Motor neuron (in vitro differentiated cells): ENCODE measurements at places on chromosomes 5 and 9. TPM values are rescaled to one million over a fixed set of nuclear protein-coding genes. Genes with fewer than 3 reads are reported as not detected.

GRCh38 chr5:145544401-145544800 lies 290.7 kb downstream of the PRELID2 start:
- no peak for ATAC-seq

DNA sequence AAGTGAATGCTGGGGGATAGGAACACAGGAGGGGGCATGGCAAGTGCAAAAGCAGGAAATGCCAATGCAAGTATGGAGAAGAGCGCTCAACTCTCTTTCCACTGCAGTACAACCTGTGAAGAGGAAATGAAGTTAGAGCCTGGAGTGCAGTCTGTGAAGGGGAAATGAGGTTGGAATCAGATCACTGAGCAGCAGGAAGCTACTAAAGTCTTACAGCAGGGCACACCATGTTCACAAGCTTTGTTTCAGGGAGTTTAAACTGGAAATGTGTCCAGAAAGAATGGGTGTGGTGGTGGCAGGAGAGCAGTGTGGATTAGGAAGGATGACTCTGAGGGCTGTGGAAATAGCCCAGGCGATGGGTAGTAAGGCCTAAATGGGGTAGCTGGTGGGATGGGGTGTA lies 15.4 kb downstream of the ARHGEF37 start:
- ATAC-seq = no peak

DNA sequence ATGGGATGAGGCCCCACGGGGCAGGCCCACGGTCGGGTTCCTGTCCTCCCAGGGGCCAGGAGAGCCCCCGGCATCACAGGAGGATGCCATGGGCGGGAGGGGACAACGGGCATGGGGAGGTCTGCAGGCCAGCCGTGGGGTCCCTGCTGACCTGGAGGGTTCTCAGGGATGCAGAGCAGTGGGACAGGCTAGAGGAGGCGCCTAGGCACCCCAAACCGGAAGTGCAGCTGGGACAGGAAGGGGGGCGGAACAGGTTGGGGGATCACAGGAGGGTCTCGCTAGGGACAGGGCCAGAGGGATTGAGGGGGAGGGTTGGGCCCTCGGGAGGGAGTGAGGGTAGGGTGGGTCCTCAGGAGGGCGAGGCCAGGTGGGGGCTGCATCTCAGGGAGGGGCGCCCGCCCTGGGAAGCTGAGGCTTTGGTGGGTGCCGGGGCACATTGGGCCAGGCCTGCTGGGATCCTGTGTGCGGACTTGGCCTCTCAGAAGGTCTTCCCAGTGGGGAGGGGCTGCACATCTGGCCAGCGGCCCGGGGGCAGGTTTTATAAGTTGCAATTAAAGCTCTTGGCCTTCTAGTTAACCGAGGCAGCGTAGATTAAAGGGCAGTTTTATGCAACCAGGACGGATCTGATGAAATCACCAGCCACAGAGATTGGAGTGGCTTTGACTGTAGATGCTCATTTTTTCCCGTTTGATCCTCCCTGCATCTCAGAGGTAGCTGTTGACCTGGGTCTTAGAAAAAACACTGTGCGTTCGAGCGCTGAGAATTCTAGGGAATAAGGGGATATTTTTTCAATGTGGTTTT lies 20.1 kb downstream of the NKD2 start:
- ATAC-seq = no peak

DNA sequence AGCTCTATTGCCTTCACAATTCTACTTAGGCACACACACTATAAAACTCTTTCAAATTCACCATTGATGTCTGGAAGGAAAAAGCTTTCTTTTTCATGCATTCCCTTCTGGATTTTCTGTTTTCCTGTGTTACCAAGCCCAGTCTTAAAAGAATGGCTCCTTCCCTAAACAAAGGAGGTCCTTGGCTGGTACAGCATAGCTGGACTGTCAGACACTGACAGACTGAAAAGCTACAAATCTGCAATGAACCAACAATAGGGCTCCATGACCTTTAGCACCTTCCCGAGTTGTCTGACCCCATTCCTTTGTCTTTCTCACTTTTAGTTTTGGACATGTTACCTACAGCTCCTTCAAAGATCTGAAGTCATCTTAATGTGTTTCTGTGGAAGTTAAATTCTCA lies 382.5 kb downstream of the TMEM161B start:
- ATAC-seq = no peak

DNA sequence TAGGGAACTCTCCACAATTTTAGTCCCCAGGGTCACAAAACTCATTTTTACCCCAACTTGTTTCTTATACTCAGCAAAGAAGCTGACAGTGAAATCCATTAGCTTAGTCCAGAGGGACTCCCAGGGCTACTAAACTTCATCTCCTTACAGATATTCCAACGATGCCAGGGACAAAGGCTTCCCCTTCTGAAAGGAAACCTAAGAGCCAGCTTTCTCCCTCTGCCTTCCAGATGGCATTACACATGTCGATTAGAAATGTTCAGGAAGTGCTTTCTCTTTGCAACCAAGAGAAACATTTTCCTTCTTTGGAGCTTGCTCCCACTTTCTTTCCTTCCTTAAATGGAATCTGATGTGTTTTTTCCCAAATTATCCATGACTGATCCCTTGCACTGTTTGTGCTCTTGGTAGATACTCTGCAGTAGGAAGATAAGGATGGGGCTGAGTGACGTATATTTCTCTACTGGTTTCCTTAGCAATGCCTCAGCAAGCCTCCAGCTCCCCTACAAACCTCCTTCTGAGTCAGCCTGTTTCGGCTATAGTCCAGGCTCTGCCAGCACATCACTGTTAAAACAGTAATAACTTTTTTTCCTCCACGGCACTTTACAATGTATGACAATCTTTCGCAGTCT lies 43.0 kb upstream of the HTR4 start:
- peak; percentile 100 for ATAC-seq

GRCh38 chr9:114108016-114108833 lies 9.1 kb upstream of the KIF12 start:
- peak; percentile 100 for ATAC-seq

DNA sequence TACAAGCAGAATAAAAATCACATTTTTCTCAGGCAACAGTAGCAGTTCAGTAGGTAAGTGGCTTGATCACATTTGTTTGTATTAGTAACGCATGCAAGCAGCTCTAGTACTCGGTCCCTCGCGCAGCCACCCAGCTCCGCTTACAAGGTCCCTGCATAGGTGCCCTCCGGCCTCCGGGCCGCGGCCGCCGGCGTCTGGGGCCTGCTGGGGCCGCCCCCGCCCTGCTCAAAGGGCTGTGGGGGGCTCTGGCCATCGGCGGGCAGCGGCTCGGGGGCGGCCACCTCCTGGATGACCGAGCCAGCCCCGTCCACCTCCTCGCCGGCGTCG lies 50.2 kb upstream of the UBAC1 start:
- ATAC-seq = no peak

DNA sequence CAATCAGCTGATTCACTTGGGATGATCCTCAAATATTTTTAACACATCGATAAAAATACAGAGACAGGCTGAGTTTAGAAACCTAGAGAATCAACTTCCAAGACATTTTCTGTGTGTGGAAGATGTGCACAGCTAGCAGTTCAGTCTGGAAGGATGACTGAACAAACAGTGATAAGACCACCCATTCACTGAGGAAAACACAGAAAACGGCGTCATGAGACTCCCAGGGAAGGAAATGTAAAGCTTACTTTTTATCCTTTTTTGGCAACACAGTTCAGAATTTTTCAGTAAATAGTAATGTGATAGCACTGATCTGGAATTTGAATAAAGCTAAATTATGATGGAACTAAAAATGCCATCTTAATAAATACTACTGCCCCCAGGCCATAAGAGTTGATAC lies 277.6 kb downstream of the SEMA5A start:
- ATAC-seq = no peak

The IFNB1 gene
- 0.29 TPM in 1 of 2 replicates, not detected in the other for total RNA-seq

The PCDHA3 gene
- total RNA-seq = 5.8 and 6.2 TPM in 2 replicates

The BHMT2 gene
- total RNA-seq = 19.8 and 21.2 TPM in 2 replicates

The ACER2 gene
- 0.66 and 1.1 TPM in 2 replicates for total RNA-seq
